ENCODE measurements at places on chromosomes 6 and 20.

- DNase-seq, result no peak
Observed at GRCh38 chr20:43926287-43927050, 11.8 kb downstream of the TOX2 start.

GRCh38 chr20:59314997-59315396 is 14.6 kb downstream of the EDN3 start:
- DNase-seq, result peak; percentile 18

DNA sequence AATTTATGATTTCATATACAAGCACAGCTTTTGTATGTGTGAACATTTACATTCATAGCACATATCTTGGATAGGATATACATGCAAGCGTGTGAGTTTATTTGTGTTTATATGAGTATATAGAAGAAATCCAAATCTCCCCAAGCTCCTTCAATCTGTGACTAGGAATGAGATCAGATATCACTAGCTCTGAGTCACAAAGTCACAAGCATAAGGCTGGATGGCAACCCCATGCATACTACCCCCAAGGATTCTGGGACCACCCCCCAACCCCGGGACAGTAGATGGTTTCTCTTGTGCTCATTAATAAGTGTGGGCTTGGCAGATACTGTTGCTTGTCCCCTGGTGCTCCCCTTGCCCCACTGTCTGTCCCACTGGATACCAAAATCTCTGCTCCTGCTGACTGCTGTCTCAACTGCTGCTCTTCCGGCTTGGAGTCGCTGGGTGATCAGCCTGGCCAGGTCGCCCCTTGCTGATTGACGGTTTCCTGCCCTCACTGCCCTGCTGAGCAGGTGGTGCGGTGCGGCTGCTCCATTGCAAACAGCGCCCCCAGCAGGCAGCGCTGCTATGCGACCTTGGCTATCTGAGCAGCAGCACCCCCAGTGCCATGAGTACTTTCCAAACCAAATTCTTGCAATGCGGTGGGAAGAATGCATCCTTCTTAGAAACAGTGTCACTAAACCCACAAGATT is 279.4 kb downstream of the CD83 start:
- DNase-seq, result no peak

DNA sequence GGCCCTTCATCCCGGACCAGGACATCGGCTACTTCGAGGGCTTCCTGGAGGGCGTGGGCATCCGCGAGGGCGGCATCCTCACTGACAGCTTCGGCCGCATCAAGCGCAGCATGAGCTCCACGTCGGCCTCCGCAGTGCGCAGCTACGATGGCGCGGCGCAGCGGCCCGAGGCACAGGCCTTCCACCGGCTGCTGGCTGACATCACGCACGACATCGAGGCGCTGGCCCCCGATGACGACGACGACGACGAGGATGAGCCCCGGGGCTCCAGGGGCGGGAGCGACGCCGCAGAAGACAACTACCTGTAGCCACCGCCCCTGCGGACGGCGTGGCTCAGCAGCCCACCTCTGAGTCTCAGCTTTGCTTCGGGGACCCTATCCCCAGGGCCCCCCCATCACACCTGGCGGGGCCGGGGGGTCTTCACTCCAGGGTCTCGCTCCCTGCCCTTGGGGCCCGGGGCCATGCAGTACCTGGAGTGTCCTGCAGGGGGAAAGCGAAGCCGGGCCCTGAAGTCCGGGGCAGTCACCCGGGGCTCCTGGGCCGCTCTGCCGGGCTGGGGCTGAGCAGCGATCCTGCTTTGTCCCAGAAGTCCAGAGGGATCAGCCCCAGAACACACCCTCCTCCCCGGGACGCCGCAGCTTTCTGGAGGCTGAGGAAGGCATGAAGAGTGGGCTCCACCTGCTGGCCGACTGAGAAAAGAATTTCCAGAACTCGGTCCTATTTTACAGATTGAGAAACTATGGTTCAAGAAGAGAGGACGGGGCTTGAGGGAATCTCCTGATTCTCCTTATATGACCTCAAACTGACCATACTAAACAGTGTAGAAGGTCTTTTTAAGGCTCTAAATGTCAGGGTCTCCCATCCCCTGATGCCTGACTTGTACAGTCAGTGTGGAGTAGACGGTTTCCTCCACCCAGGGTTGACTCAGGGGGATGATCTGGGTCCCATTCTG is 20.8 kb upstream of the HCK start:
- peak; percentile 72 for DNase-seq

- no peak for DNase-seq
Observed at GRCh38 chr20:10902576-10903282, 228.9 kb upstream of the JAG1 start.

DNA sequence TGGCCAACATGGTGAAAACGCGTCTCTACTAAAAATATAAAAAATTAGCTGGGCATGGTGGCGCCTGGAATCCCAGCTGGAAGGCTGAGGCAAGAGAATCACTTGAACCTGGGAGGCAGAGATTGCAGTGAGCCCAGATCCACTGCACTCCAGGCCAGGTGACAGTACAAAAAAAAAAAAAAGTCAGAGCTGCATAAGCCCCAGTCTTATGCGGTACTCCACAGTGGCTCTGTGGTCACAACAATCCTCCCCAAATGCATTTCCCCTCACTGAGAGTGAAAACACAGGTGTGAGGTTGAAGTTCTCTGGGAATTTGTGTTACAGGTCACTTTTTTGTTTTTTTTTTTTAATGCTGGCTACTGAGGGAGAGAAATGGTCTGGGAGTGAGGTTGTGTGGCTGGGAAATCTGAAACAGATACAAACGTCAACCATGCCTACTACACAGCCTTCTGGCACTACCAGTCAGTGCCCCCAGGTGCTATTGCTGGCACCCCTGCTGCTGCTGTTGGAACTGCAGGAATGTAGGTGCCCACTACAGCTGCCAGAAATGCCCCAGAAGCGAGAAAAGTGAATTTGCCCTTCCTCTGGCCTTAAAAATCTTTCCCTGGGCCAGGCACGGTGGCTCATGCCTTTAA is 5.7 kb downstream of the MRPS26 start:
- no peak for DNase-seq

DNA sequence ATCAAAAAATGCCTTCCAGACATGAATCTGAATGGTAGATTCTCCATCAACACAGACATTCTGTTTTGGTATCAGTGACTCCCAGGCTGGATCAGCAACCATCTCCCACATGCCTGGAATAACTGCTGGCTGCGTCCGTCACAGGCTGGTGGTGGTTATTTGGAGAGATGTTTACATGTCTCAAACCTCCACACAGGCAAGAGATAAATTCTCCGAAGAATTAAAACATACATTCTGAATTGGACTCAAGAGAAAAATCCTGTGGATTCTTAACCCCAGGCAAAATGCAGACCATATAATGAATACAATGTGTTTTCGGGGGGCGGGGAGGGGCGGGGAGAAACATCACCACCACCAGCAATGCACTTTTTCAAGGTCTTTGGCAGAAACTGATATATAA is 108.2 kb downstream of the THBS2 start:
- DNase-seq, result no peak

GRCh38 chr20:5586720-5587119 is 163.5 kb upstream of the SHLD1 start:
- no peak for DNase-seq

GRCh38 chr6:25166955-25167748 is 112.0 kb upstream of the CARMIL1 start:
- DNase-seq, result no peak

GRCh38 chr20:44615876-44616603 is 33.7 kb downstream of the PKIG start:
- DNase-seq, result no peak

DNA sequence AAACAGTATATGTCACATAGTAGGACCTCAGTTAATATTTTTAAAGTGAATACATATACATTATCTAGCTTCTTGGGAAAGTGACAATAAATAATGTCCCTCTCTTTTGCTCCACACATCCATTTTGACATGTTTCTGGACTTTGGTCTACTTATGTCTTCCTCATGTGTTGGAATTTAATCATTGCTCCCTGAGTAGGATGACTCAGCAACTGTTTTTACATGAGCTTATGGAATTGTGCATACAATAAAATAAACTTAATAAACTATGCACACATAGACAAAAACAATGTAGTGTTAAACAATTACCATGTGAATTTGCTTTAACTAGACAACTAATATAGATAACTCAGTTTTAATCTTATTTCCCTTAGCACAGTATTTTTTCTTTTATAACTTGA is 503.8 kb downstream of the TFAP2B start:
- DNase-seq, result no peak
